ENCODE measurements at places on chromosomes 6 and 20.
A peak's percentile ranks its signal among the peaks of the same experiment; 100 is the strongest.

- DNase-seq, result peak; percentile 77
Observed at GRCh38 chr6:137866200-137866913, 702 bp upstream of the TNFAIP3 start.

- DNase-seq, result no peak
Observed at GRCh38 chr20:4883051-4883450, 118.3 kb downstream of the SLC23A2 start.

- DNase-seq, result no peak
Observed at GRCh38 chr6:39540454-39540853, 184.8 kb downstream of the KIF6 start.

DNA sequence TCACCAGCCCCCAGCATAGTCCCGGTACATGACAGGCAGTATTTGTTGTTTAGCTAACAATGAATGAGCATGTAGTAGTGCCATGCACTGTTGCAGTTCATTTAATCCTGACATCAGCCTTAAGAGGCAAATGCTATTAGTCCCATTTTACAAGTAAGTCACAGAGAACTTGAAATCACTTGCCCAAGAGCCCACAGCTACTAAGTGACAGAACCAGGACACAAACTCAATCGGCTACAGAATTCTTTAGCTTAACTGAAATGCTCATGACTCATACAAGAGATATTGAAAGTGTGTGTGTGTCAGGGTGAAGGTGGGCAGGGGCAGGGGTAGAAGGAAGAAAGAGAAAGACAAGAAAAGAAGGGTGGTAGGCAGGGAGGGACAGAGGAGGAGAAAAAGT lies 52.7 kb downstream of the UNC5CL start:
- DNase-seq, result no peak

GRCh38 chr6:152225241-152225934 lies 411.8 kb downstream of the SYNE1 start:
- no peak for DNase-seq

DNA sequence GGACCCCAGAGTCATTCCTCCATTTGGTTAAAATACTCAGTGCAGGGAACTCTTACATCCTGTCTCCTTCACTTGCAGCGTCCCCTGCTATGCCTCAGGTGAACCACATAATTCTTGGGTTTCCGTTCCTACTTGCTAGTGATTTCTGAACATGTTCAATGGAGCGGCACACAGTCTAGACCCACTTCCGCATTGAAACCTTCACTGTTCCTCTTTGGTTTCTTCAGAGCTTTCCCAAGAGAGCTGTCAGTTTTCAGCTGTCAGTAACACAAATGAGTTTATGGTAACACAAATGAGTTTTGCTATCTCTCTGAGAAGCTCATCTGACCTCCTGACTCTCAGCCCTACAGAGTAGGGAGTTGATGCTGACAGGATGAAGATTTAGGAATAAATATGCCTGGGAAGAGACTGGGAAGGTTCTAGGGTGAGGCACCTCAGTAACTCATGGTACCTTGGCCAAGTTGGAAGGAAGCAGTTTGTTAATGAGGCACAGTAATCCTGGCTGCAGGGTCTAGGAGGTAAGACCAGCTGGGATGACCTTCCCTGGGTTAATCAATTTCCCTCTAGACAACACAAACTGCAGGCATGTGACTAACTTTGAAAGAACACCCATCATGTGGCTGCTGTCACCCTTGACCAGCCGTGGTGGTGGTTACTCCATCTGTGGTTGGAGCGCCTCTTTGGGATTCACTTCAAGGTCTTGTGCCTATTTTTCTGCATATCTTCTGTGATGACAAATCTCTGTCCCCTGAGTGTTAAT lies 5.4 kb downstream of the SYS1 start:
- no peak for DNase-seq

GRCh38 chr6:36340618-36341454 lies 4.1 kb upstream of the BNIP5 start:
- peak; percentile 89 for DNase-seq

DNA sequence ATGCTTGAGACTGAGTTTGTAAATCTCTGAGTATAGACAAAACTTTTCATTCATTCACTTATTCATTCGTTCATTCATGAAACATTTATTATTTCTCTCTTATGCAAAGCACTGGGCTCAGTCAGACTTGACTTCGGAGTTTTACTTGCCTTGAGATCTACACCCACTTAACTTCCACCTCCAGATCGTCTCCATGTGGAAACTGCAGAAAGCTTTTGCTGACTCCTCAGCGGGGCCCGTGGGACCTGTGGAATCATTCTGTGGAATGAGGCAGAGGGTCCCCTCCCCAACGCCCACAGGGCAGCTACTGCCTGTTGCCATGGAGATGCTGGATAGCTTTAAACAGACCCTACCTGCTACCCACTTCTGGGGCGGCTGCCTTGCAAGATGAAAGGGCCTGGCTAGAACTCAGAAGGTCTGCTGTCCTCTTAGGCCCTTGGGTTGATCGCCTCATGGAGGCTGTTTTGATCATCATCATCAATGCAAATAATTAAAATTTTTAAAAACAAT lies 66.4 kb upstream of the KCNG1 start:
- no peak for DNase-seq

DNA sequence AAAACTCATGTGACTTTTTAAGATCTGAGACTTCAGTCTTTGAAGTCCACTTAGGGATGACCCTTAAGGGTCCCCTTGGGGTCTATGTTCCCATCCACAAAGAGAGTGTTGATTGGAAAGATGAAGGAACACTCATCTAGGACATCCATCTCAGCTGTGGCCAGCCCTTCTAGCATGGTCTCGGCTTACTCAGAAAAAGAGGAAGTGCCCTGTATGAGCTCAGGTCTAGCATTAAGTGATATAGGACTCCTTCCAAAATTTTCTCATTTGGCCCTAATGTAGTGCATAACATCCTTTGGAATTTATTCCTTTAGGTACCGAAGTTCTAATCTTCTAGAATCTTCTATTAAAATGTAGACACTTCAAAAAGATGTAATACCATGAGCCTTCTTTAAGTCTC lies 77.4 kb downstream of the NDUFAF5 start:
- no peak for DNase-seq

Measured in eye (tissue), 1 donor.